ENCODE measurements at places on chromosomes 3 and 15.

- DNase-seq: no peak
Measured at GRCh38 chr3:177370246-177370822, 173.1 kb upstream of the TBL1XR1 start.

DNA sequence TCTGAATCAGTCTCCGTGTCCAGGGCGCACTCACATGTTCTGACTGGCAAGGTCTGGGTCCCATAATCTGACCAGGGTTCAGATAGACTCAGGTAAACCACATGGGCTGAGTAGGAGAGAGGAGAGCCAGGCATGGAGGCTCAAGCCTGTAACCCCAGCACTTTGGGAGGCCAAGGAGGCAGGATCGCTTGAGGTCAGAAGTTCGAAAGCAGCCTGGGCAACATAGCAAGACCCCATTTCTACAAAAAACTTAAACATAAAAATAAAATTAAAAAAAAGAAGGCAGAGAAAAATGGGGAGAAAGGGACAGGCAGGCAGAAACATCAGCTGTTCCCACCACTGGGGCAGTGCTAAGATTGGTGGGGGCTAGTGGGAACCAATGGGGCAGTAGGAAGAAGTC, 5.4 kb downstream of the TMEM43 start:
- DNase-seq: no peak

GRCh38 chr3:125437631-125438435, 62.7 kb upstream of the ZNF148 start:
- peak; percentile 76 for DNase-seq

GRCh38 chr3:45679805-45680204, 9.4 kb upstream of the SACM1L start:
- DNase-seq: no peak

- DNase-seq: no peak
Measured at GRCh38 chr3:7254251-7254650, 393.3 kb downstream of the GRM7 start.

Measured in sciatic nerve (tissue), 2 donors.